Stimulated activated CD4-positive, alpha-beta T cell treated with anti-CD3 and anti-CD28 coated beads, Interleukin-15, amount 100 ng/mL, for 24 hours (primary cell): ENCODE measurements at places on chromosomes 12 and 14.
A peak's percentile ranks its signal among the peaks of the same experiment; 100 is the strongest.

GRCh38 chr12:116060764-116061163 is 216.7 kb downstream of the MED13L start:
- DNase-seq, result no peak

GRCh38 chr12:115840159-115840558 is 437.3 kb downstream of the MED13L start:
- no peak for DNase-seq

DNA sequence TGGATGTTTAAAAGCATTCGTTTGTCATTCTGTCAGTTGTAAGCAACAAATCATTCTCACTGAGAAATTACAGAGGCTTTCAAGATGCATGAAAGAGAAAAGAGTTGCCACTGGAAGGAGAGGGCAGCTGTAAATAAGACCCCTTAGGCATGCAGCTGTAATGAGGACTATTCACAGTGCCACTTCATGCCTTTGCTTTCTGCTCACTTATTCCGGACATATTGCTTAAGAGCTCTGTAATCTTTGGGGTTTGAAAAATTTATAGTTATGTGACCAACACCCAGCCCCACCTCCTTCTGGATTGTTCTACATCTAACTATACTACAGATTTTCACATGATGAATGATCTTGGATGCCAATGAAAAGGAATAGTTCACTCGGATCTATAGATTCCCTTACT is 194.8 kb upstream of the DCN start:
- DNase-seq, result no peak

DNA sequence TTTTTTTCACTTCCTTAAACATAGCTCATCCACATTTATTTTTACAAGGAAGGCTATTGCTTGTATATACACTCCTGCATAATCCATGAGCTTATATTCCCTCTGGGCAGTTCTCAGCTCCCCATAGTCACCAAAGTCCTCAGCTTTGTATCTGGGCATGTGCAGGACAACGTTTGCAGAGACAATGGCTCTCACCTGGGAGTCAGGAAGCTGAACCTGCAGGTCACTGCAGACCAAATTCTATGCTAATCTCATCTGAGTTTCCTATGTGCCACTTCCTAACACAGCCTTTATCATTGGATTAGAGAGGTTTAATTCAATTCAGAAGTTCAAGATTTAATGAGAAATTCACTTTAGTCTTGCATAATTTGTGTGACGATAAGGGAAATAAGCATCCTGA is 131.5 kb downstream of the KCNK10 start:
- DNase-seq, result no peak

- DNase-seq, result no peak
Measured at GRCh38 chr12:85825746-85826145, 10.5 kb downstream of the RASSF9 start.

GRCh38 chr14:60346706-60347105 is 97.7 kb downstream of the PPM1A start:
- DNase-seq, result no peak

- DNase-seq, result no peak
Measured at GRCh38 chr12:123114304-123115083, 36.4 kb downstream of the PITPNM2 start.

GRCh38 chr12:8544295-8544694 is 3.6 kb upstream of the CLEC4E start:
- peak; percentile 73 for DNase-seq

DNA sequence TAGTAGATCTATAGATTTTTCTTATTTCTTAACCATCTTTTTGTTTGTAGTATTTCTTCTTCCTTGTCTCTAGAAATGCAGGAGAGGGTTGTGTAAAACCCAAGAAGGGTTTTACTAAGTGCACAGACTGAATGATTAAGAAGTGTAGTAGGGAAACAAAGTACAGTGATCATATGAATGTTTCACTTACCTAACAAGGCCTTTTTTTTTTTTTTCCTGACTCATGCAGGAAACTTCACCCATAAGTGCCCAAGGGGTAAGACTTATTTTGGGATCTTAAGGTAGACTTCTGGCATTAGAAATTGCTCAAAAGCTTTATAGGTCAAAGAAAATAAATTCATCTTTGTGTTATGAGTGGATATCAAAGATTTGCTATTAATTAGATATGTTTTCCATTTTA is 10.2 kb downstream of the SCN8A start:
- no peak for DNase-seq

DNA sequence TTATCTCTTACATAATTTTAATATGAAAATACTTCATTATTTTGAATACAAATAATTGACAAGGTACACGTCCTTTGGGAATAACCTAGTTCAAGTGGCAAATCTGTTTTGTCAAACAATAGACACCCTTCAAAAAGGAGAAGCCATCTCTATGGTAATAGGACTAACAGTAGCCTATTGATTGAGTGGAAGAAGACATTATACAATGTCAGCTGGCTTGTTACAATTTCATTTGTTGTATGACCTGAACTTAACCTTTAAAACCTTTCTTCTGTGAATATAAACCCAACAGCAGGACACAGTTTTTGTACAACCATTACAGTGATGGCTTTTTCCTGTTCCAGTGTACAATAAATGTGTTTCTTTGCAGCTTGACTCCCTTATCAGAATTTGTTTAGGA is 8.1 kb downstream of the TMEM260 start:
- no peak for DNase-seq

DNA sequence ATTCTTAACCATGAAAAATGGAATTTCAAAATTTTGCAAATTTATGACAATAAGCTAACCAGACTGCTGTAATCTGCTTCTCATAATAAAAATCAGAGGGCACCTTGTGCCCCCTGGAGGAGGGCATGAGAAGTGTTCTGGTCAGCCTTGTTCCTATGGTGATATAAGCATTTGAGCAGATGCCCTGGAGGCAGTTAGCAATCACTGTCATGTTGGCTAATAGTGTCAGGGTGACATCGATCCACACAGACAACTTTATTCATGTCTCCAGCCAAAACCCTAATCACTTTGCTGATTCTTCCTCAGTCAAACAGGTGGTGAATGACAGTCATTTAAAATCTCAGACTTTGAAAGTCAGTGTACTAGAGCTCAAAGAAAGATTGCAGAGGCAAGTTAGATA is 943.0 kb downstream of the GALC start:
- DNase-seq, result peak; percentile 3

GRCh38 chr12:45644541-45644940 is 85.0 kb upstream of the ARID2 start:
- no peak for DNase-seq

DNA sequence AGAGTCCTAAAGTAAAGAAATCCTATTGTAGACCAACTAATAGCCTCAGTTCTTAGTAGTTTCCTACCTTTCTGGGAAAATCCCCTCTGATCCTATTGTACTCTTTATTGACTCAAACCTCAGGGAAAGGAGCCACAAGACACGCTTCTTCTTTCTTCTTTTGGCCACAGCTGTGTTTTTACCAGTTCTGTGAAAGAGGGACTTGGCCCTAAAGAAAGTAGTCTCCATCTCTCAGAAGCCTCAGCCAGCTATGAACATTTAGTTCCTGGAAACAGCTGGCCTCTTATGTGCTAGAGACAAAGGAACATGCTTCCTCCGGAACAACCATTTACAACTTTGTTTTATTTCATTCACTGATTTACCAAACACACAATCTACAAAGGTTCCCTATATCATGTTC is 66.1 kb upstream of the ARID2 start:
- no peak for DNase-seq

GRCh38 chr12:6208130-6208529 is 7.9 kb downstream of the CD9 start:
- DNase-seq, result no peak

- no peak for DNase-seq
Measured at GRCh38 chr14:37253905-37254304, 56.2 kb downstream of the MIPOL1 start.

- DNase-seq, result peak; percentile 75
Measured at GRCh38 chr12:10749700-10750384, 26.7 kb upstream of the YBX3 start.

DNA sequence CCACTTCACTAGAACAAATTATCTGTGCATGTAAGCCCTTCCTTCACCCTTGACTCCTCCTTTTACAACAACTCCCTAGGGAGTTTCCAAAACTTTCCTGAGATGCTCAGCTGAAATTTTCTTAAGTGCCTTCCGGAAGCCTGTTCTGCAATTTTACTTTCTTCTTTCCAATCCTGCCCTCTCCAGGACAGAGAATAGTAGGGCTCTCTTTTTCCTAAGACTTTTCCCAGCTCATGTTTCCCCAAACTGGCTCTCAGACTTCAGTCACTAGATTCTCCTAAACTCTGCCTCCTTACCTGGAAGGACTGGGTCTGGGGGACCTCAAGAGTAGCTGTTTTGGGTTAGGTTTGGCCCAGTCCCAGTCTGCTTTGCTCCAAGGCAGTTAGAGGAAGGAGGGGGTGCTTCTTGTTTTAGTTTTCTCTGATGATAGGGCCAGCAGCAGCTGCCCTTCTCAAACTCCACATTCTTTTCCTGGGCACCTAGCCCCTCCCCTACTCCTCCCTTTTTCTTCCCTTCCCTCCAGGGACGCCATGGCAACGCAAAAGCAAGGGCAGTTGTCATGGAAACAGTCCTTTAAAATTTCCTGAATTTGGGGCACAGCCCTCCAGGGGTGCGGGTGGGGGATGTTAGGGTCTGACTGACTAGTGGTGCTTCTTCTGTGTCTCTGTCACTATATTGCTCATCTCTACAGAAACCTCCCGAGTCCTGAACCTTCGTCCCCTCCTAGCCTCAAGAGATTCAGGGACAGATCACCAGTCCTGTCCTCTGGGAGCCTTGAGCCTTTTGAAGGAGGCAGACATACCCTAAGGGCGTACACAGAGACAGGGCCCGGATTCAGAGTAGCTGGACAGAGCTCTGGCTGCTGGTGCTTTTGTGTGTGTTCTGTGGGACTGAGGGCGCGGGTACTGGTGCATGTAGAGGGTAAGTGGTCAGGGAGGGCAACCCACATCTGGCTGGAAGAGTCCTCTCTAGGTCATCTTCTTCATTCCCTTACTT is 17.0 kb downstream of the PPP1R1A start:
- no peak for DNase-seq

GRCh38 chr12:77947330-77947729 is 116.6 kb downstream of the NAV3 start:
- no peak for DNase-seq

DNA sequence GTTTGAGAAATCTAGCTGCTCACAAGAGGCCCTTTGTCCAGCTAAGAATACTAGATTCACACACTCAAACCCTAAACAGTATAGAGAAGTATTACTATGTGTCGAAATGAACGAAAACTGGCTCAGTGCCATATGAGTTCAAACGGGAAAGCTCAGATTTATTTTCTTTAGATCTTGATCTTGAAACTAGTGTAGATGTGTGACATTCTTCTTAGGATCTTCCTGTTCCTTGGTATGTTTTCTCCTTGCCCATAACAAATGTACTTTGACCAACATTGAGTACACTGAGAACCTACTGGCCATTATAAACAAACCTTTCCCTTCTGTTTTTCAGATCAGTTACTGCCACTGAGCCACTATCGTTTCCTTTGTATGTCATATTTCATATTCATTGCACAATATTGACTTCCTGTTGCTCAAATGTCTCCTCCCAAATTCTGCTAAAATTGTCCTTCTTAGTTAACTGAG is 21.3 kb downstream of the MYBPC1 start:
- DNase-seq, result no peak

GRCh38 chr12:124314766-124315165 is 19.9 kb downstream of the RFLNA start:
- no peak for DNase-seq

GRCh38 chr14:58709949-58710348 is 72.2 kb downstream of the DACT1 start:
- no peak for DNase-seq

- DNase-seq, result no peak
Measured at GRCh38 chr12:79063258-79063657, 198.7 kb downstream of the SYT1 start.

DNA sequence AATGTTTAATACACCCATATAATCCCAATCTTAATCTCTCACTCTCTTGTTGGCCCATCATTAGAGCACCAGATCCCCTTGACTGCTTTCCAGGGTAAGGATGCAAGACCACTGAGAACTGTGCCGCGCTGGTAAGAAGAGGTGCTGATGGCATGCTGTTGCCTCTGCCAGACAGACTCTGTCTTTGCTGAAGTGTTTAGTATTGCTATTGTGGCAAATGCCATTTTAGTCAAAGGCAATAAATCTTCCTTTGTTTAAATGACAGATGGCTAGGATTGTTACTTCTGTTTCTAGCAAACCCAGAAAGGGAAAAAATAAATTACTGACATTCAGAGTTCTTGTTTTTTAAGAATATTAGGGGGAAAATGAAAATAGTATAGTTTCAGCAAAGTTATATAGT is 152.3 kb downstream of the MON2 start:
- DNase-seq, result no peak

DNA sequence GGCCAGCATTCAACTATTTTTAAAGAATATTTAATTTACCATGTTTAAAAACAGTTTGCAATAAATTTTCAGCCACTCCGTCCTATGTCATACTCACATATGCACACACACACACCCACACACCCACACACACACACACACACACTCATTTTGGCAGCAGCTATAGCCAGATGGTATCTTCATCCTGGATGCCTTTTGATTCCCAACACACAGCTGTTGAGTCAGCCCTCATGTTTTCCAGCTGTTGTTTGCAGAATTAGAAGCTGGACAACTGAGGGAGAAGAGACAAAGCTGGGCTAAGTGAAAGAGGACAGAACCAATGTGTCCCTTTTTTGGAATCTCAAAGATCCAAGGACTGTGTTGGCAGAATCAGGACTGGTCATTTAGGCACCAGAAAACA is 80.0 kb upstream of the EGLN3 start:
- no peak for DNase-seq

GRCh38 chr14:59303216-59303615 is 114.7 kb downstream of the DAAM1 start:
- no peak for DNase-seq

- DNase-seq, result no peak
Measured at GRCh38 chr14:55238019-55238680, 33.1 kb upstream of the FBXO34 start.

- peak; percentile 19 for DNase-seq
Measured at GRCh38 chr14:23186913-23187654, 3.6 kb upstream of the SLC7A8 start.

DNA sequence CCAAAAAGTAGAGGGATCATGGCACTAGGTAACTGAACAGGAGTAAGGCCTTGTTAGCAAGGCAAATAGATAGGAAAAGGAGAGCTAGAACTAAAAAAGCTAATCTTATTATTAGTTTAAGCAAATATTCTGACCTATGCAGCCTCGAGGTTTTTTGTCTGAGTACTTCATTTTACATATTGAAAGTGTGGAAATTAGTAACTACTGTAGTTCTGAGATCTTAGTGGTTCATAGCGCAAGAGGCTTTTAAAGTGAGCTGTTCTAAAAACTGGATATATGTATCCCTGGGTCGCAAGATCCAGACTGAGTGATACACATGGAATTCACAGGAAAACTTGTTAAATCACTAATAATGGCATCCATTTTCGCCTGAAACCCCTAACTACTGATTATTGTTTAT is 411.0 kb upstream of the SOX5 start:
- no peak for DNase-seq
